ENCODE measurements at places on chromosomes 1 and 21. TPM values are rescaled to one million over a fixed set of nuclear protein-coding genes. Genes with fewer than 3 reads are reported as not detected.

DNA sequence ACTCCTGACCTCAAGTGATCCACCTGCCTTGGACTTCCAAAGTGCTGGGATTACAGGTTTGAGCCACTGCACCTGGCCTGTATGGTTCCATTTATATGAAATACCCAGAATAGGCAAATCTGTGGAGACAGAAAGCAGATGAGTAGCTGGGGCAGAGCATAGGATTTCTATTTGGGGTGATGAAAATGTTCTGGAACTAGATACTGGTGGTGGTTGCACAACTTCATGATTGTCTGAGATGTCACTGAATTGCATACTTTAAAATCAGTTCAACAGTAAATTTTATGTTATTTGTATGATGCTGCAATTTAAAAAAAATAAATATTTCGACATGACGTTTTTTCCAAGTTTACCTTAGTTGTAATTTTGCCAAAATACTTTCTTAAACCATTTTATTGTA, 23.9 kb downstream of the ITSN1 start:
- DNase-seq, result no peak

- DNase-seq, result no peak
Observed at GRCh38 chr1:229043115-229043514, 227.8 kb upstream of the RAB4A start.

GRCh38 chr1:205535866-205536758, 31.6 kb downstream of the CDK18 start:
- no peak for DNase-seq

DNA sequence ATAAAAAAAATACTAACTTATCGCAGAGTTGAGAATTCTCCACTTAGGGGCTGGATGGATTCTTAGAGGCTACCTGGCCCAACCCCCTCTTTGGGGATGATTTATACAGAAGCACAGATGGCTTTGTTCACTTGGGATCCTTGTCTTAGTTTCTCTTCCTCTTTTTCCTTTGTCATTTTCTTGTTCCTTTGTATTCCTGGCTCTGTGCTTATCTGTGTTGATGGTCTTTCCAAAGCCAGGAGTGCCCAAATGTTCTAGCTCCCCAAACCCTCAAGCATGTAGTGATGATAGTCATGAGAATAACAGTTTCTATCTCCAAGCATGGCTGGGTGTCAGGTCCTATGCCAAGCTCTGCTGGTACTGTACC, 27.4 kb downstream of the EPHB2 start:
- DNase-seq, result no peak

DNA sequence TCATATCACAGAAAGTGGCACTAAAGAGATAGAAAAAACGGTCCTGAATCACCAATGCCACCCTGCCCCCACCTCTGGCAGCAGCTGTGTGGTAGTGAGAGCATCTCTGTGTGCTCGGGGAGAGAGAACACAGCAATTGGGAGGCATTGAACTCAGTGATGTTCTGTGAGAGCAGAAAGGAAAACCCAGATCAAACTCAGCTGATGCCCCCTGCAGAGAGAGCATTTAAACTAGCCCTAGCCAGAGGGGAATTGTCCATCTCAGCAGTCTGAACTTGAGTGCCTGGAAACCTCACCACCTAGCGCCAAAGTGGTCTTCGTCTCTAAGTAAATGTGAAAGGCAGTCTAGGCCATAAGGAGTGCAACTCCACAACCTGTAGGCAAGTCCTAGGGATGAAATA, 21.3 kb downstream of the SLC44A5 start:
- DNase-seq, result no peak

- no peak for DNase-seq
Observed at GRCh38 chr1:9145714-9146113, 16.8 kb upstream of the GPR157 start.

GRCh38 chr21:26117324-26117971, 53.1 kb downstream of the APP start:
- DNase-seq, result no peak

GRCh38 chr1:160717306-160717705, 5.7 kb upstream of the CD48 start:
- no peak for DNase-seq

GRCh38 chr1:229470406-229471043, 36.6 kb upstream of the ACTA1 start:
- DNase-seq, result no peak

DNA sequence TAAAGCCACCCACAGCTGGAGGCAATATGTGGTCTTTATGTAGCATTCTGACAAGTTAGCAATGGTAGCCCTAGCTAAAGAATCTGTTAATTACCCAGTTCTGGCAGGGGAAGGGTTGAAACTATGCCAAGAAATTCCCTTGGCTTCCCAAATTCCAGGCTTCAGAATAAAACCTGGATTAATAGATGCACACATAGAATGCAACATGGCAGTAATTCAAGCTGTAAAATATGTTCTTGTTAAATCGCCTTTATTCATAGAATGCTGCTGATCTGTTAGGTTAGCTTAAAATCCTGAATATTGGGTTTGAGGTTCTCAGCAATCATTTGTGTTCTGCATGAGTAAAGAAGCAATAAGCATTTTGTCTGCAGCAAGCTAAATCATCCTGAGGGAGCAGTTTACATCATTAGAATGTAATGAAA, 80.1 kb downstream of the ZNF326 start:
- DNase-seq, result no peak

- DNase-seq, result no peak
Observed at GRCh38 chr21:42040411-42041180, 30.4 kb upstream of the ZBTB21 start.

GRCh38 chr1:2446394-2446793, 29.7 kb upstream of the PLCH2 start:
- DNase-seq, result no peak

DNA sequence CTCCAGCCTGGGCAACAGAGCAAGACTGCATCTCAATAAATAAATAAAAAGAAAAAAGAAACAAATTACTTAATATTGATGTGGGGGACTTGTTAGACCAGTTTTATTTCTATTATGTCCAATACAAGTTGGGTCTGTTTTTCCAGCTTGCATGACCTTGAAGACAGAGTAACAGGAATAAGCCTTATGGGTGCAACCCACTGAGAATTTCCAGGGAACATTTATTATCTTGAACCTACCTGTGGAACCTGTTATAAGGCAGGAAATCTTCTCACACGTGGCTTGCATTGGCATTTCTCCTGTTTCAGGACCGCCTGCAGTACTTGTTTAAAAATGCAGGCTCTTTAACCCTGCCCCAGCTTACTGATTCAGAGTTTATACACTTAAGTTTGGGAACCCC, 64.0 kb downstream of the ZBTB17 start:
- no peak for DNase-seq

DNA sequence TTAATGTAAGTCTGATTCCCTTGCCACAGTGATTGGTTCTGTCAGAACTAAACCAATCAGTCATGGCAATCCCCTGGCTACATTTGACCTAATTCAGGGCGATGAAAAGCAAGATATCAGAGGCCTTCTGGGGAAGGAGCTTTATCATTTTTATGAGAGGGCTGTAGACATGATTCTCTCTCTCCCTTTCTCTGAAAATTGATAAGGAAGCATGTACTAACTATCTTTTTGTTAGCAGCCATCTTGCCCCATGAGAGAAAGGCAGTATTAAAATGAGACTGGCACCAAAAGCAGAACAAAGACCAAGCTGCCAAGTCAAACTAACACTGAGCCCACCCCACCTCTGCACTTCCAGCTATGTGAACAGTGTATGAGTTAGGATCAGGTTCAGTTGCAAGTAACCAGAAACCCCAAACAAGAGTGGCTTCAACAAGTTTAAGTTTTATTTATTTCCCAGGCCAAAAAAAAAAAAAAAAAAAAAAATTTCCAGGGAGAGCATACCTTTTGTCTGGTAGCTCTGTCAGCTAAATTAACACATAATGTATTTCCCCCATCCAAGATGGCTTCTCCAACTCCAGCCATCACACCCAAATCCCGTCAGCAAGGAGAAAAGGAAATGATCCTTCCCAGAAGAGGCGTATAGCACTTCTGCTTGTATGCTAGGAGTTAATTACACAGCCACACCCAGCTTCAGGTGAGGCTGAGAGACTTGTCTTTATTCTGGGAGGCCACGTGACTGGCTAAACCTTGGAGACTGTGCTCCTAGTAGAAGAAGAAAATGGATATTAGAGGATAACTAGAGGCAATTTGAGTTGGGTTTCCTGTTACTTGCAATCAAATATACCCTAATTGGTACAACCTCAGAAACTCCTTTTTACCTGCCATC, 105.8 kb upstream of the RALGPS2 start:
- no peak for DNase-seq

- peak; percentile 16 for DNase-seq
Observed at GRCh38 chr1:224851210-224851847, 78.1 kb upstream of the DNAH14 start.

- DNase-seq, result no peak
Observed at GRCh38 chr1:16903054-16903453, 7.3 kb downstream of the RNU1-2 start.

- DNase-seq, result no peak
Observed at GRCh38 chr1:58551186-58552140, 4.9 kb upstream of the OMA1 start.

- peak; percentile 87 for DNase-seq
Observed at GRCh38 chr1:43545695-43546387, 15.2 kb downstream of the PTPRF start.

The SPRR2E gene
- not detected for total RNA-seq

The CCDC30 gene
- total RNA-seq, result 17.3 TPM

The CD1D gene
- total RNA-seq, result not detected

The ANXA9 gene
- total RNA-seq, result 3.5 TPM

The MTX1 gene
- total RNA-seq, result 38.1 TPM

The RGS18 gene
- total RNA-seq, result not detected

The BARHL2 gene
- not detected for total RNA-seq

The DNAJC6 gene
- 7.1 TPM for total RNA-seq
